NCI-H1092 (cell line): ENCODE measurements at places on chromosomes 3 and 15.

DNA sequence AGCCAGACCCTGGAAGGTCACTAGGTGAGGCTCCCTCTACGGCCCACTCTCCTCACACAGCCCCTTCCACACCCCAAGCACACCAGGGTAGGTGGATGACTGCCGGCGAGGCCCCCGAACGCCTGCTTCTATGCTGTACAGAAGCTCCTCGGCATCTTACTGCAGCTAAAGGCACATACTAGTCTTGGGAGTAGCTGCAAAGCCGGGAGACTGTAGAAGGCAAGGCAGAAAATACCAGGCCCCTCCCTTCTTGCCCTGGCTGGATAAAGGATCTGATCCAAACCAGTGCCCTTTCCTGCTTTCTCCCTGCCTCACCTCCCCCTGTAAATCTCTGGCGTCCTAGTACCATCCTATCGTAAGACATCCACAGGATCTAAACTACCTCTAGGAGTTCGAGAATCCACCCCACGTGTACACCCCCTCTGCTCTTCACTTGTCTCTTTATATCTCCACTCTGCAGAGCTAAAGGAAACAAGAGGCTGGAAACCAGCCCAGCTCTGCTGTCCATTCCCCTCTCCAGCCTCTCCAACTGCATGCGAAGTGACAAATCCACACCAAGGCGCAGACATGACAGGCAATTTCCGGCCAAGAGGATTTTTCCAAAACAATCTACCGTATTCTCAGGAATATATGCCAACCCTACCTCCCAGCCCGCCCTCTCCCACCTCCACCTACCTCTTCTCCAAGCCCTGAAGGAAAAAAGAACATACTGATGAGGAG, 11.8 kb downstream of the TNK2 start:
- peak; percentile 25 for DNase-seq

DNA sequence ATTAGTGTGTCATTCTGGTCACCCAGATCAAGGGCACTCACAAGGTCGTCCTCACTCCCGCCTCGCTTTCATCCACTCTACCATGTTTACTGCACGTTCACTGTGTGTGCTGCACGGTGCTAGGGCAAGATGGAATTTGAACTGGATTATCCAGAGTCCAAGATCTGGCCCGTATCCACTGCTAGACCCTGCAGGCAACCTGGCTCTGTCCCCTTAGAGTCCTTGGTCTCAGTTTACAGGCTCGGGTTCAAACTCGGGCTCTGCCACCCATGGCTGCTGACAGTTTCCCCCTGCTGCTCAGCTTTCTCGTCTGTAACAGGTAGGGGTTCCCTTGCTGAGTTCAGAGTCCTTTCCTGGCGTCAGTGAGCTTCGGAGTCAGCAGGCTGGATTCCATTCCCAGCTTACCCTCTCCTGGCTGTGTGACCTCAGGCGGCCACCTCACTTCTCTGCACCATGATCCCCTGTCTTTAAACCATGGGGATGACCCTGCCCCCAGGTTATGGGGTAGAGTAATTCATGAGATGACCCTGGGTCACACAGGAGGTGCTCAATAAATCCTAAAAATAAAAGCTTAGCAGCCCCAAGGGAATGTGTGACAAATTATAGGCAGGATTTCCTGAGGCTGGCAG, 79.6 kb upstream of the SLC6A6 start:
- no peak for DNase-seq

GRCh38 chr3:56812754-56813652, 11.3 kb upstream of the ARHGEF3 start:
- no peak for DNase-seq

DNA sequence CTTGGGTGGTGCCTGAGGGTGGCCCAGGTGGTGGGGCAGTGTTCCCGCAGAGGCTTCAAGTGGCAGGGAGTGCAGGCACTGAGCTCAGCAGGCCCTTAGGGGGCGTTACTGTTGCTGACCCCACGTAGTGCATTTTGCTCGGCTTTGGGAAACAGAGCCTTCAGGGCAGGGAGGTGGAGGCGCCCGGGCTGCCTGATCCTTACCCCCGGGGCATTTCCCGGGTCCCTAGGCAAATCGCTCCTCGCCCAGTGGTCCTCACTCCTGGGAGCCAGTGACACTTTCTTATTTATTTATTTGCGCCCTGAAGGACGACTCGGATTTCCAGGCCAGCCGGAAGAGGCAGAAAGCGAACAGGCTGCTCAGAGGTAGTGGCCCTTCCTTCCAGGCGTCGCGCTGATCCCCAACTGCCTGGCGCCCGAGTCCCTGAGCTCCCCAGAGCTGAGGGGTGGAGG, 10.1 kb upstream of the FOXB1 start:
- DNase-seq = no peak

DNA sequence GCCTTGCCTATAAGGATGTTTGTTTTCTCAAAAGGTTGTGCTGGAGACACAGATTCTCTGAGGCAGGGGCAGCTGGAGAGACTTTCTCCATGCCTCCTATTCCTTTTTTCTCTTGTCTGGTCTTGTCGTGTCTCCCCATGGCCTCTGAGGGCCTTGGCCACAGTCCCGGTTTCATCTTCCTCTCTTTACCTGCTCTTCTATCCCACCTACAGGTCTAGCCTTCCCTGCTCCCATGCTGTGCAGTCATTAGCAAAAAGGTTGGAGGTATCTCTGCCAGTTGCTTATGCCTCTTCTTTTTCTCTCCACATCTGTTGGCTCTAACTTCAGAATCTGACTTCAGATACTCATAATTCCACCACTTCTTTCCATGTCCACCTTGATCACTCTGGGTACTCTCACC, 191.1 kb downstream of the IL20RB start:
- no peak for DNase-seq
